ENCODE measurements at places on chromosomes 3 and 15. TPM values are rescaled to one million over a fixed set of nuclear protein-coding genes. Genes with fewer than 3 reads are reported as not detected.

PBRM1 gene
- 59.8 TPM for total RNA-seq

GRCh38 chr3:160220038-160220437 is 5.2 kb upstream of the C3orf80 start:
- peaks cover 35% of the 10 kb centered on the region for H3K27me3 ChIP-seq
- H3K4me3 ChIP-seq = no peak overlapping the region
- no peak for DNase-seq
- no peak overlapping the region for H3K27ac ChIP-seq

DNA sequence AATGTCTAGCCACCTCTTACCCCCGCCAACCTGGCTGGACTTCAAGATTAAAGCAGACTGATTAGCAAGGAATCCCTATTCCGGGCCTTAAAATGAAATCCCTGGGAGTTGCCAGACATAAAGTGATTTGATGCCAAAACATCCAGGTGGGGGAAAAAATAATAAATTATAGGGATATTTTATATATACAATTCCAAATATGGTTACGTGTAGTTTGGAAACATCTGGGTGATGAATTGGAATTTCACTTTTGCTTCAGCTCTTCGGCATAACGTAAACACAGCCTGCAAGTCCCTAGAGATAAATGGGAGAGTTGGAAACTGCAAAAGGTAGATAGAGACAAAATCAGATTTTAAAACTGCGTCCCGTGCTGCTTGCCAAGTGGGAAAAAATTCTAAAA is 545.5 kb upstream of the MDFIC2 start:
- no peak for DNase-seq
- no peaks in the 10 kb centered on the region for H3K36me3 ChIP-seq
- no peak overlapping the region for H3K4me3 ChIP-seq
- no peak overlapping the region for H3K27ac ChIP-seq
- peaks cover 32% of the 10 kb centered on the region for H3K27me3 ChIP-seq

DNA sequence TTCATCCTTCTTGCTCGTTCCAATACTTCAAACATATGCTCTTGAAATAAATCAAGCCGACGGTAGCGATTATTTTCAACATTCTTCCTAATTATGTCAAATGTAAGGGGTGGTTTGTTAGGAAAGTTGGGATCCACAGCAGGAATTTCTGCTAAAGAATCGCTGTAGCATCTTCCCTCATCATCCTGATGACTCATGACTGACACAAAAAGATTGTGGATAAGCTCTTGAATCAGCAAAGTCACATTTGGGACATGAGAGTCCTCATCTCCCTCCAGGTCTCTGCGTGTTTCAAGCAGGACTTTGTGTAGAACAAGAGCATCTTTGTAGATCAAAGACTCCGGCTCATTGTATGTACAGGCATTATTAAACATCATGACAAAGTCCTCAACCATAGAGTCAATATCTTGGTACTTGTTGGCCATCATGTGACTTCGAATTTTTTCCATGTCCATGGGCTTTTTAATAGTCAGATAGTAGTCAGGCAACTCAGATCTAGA is 73.0 kb downstream of the UQCC5 start:
- H3K4me1 ChIP-seq = no peaks in the 10 kb centered on the region
- no peak for DNase-seq
- H3K27me3 ChIP-seq = no peaks in the 10 kb centered on the region
- no peak overlapping the region for H3K4me3 ChIP-seq
- peaks cover 40% of the 10 kb centered on the region for H3K36me3 ChIP-seq
